Tibial nerve (tissue), 4 donors: ENCODE measurements at places on chromosomes 1 and 21.
A peak's percentile ranks its signal among the peaks of the same experiment; 100 is the strongest.

- DNase-seq = no peak
Measured at GRCh38 chr1:161159913-161160243, 578 bp downstream of the USP21 start.

GRCh38 chr1:6695868-6696267 is 5.7 kb downstream of the DNAJC11 start:
- DNase-seq = no peak

DNA sequence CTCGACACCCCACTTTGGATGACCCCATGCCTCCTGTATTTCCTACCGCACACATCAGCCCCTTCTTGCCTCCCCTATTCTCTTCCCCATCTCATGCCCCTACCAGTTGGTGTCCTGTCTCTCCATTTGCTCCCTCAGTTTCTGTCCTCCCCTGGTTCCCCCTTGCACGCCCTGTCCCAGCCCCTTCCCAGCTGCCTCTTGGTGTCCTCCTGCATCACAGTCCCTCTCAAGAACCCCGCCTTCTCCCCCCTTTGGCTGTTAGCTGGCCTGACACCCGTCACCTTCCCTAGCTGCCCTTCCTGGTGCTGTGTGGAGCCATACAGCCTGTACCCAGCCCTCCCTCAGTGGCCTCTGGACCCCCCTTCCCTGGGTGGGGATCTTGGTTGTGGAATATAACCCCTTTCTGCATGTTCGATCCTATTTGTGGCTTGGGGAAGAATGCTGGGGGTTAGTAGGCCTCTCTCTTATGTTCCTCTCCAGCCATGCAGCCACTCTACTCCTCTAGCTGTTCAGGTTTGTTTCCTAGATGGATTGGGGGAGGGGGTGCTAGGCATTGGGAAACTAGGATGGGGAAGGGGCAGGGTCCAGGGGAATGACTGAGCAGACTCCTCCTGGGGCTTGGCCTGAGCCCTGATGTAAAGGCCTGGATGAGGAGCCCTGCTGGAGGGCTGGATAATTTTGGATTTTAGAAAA is 41.4 kb upstream of the NFASC start:
- no peak for DNase-seq

GRCh38 chr1:76625886-76626678 is 241.2 kb upstream of the ST6GALNAC5 start:
- no peak for DNase-seq

DNA sequence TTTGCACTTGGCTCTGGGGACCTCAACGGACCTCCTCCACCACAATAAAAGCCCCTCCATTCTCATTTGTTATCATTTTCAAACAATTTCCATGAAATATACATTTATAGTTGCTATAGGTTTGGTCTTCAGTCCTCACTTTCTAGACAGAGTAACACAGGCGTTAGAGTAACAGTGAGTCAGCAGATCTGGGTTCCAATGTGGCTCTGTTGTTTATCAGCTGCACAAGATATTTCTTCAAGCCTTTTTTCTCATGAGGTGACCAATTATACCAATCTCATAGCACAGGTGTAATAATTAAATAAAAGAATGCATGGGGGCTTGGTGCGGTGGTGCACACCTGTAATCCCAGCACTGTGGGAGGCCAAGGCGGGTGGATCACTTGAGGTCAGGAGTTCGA is 32.8 kb upstream of the PSMB2 start:
- no peak for DNase-seq

DNA sequence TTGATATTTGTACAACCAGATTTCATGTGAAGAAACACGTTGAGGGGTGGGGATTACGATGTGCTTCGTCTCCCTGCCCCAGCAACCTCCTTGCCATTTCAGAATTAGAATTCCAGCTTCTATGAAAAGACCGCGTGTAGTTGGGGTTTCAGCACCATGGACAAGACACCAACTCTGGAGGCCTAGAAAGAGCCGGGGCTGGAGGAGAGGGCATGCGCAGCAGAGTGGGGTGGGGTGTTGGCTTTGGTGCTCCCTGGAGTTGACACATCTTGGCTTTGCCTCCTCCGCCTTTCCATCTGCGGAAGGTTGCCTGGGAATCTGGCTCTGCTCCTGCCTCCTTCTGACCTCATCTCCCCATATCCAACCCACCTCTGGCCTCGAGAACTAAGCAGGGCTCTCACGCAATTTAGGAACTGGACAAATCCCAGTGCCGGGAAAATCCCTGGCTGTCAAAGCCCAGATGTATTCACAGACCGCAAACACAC is 11.8 kb downstream of the HTR6 start:
- peak; percentile 68 for DNase-seq

DNA sequence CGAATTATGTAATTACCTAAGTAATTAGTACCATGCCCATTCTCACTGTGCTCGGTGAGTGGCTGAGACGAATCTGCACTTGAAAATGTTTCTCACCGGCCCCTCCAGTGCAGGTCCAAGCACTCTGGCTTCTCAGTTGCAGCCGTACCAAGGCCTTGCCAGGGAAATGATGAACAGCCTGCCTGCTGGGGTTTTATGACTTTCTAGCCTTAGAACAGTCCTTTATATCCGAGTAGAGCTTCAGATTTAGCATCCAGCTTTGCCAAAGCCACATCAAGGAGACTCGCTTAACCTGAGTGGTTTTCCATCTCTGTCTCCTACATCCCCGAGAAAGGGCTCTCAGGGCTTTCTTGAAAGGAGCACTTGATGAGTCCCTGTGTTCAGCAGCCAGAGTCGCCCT is 83.4 kb downstream of the GREM2 start:
- no peak for DNase-seq

DNA sequence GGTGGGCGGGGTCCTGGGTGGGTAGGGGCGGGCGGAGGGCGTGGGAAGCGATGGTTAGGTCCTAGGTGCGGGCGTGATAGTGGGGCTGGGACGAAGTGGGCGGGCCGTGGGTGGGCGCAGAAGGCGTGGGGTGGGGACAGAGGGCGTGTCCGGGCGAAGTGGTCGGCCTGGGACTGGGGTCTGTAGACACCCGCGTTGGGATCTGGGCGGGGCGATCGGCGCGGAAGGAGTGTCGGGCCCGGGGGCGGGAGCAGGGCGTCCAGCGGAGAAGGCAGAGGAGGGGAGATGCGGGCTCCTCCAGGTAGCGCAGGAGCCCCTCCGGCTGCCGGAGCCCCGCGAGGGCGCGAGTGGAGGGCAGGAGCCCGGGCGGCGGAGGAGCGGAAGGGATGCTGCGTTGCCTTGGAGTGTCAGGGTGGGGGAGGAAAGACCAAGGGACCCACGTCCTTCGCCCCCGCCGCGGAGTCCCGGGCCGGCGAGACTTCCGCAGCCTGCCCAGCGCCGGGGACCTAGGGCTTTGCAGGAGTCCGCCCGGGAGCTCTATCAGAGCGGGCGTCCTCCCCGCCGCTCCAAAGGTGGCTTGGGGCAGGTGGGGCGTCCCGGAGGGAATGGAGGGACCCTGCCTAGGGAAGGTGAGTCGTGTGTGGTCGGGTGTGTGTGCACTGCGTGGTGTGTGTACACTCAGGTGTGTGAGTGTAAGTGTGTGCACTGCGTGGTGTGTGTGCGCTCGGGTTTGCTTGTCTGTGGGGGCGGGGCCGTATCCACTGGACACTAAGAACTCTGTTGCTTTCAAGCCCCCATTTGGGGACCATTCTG is 27.0 kb upstream of the PRSS38 start:
- peak; percentile 13 for DNase-seq

DNA sequence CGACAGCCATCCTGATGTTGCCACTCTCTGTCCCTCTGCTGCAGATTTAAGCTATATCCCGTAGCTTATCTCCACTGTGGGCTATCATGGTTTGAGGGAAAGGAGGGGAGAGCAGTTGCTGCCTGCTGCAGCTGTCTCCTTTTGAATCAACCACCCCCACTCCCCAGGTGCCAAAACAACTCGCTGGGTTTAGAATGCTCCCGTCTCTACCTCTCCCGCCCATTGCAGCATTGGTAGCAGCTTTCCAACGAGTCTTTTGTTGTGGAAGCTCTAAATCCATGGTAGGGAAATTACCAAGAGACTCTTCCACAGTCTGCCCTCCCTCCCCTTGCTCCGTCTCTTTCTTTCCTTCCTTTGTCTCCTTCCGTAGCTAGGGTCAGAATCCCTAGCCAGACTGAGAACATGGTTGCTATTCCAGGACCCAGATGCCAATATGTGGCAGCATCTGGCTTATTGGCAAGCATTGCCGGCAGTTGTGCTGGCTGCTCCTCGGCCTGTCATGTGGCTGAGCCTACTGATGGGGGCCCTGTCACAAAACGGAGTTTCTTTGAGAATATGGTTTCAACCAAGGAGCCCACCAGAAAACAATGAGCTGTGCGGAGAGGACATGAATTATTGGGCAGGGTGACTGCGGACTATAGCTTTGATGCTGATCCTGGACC is 230.7 kb downstream of the RPS6KC1 start:
- DNase-seq = no peak

GRCh38 chr1:207073906-207074820 is 14.5 kb upstream of the C4BPB start:
- DNase-seq = no peak

GRCh38 chr1:18651713-18652112 is 21.1 kb downstream of the PAX7 start:
- no peak for DNase-seq

- no peak for DNase-seq
Measured at GRCh38 chr1:161768986-161769672, 3.0 kb downstream of the ATF6 start.

DNA sequence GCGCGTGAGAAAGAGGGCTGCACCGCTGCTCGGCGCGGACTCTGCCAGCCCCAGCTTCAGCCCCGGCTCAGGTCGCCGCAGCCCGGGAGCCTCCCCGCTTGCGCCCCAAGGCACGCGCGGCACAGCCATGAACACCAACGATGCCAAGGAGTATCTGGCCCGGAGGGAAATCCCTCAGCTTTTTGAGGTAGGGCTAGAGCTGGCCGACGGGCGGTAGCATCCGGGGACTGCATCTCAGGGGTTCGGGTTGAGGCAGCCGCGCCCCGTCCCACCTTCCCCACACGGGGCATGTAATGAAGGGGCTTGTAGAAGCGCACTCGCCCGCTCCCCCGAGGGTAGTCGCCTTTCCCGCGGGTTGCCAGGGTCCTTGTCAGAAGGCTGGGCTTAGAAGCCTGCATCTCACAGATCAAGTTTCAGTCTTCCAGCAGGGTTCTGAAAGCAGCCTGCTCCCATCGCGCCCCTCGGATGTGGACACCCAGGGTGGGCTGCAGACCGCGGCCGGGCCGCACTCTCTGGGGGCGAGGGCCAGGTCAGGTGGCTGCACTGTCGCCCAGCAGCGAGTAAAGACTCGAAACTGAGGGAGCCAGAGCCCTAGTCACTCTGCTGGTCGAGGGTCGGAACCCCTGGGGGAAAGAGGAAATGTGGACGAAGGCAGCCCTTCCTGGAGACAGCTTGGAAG is 507 bp downstream of the AK5 start:
- DNase-seq = no peak

DNA sequence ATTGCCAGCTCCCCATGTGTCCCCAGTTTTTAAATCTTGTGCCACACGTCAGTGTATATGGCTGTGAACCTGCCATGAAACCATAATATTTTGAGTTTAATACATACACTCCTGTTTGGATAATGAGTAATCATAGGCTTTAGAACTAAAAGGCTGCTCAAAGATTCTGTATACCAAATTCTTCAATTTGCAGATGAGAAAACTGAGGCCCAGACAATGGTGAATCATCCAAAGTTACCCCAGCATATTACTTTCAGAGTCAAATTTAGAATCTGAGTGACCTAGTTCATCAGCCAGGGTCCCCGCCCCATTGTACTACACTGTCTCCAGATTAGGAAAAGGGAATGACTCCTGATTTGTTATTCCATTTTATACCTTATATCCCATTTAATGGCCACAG is 224.6 kb downstream of the FGGY start:
- no peak for DNase-seq

DNA sequence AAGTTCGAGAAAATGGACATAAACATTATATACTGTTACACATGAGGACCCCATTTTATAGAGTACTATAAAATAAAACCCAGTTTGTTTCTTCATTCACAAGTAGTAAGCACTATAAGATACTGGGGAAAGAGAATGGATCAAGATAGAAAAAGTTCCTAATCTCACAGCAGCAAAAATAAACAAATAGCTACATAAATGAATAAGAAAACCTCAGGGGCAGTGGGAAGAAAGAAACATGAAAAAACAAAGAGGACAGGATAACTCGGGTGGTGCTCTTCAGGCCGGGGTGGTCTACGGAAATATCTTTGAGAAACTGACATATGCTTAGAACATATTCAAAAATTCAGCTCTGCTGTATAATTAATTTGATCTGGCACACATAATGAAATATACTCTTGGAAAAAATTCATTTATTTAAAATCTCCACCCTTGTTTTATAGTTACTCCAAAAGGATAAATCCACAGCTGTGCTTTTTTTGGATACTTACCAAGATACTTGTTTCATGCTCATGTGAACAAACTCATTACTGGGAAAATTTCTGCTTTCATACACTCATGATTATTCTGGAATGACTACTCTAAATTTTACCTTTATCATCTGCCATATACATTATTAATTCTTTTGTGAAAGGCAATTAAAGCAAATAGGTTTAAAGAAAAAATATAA is 20.0 kb downstream of the CEP170 start:
- DNase-seq = no peak

DNA sequence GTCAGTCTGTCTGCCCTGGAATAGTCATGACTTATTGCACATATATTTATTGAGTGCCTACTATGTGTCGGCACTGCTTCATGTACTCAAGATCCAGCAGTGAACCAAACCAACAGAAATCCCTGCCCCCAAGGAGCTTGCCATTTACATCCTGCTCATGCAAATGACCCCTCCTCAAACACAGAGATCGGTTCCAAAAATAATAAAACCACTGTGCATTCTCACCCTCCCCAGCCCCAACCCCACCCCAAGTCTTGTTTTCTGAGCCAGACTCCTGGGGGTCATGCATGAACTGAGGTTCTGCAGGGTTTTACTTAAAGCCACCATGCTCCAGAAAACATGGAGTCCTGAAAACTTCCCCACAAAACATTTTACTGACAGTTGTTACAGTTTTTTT is 61.9 kb downstream of the KIAA0040 start:
- DNase-seq = no peak

- no peak for DNase-seq
Measured at GRCh38 chr1:94553323-94553730, 11.8 kb upstream of the F3 start.

- peak; percentile 34 for DNase-seq
Measured at GRCh38 chr1:36156329-36157114, 562 bp downstream of the MAP7D1 start.
